ENCODE measurements at places on chromosomes 6 and 20. TPM values are rescaled to one million over a fixed set of nuclear protein-coding genes. Genes with fewer than 3 reads are reported as not detected.
A peak's percentile ranks its signal among the peaks of the same experiment; 100 is the strongest.

Gene C20orf141
- not detected for polyA plus RNA-seq

Gene IRF4
- 6.4 TPM for polyA plus RNA-seq

GRCh38 chr6:85675030-85675819 is 32.5 kb upstream of the SYNCRIP start:
- peak; percentile 38 for DNase-seq

- no peak for DNase-seq
Measured at GRCh38 chr6:44251576-44252524, 4.9 kb downstream of the HSP90AB1 start.

DNA sequence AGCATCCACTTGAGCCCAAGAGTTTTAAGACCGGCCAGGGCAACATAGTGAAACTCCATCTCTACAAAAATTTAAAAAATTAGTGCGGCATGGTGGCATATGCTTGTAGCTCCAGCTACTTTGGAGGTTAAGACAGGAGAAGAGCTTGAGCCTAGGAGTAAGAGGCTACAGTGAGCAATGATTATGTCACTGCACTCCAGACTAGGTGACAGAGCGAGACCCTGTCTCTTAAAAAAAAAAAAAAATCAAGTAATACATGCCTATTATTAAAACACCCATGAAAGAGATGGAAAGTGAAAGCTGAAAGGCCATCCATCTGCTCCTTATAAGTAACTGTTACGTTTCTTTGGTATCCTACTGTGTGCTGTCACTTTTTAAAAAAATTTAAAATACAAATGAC is 66.4 kb downstream of the FKBP5 start:
- DNase-seq: no peak

- DNase-seq: peak; percentile 67
Measured at GRCh38 chr6:33276864-33277662, at the start of gene B3GALT4. TSS of gene B3GALT4 (plus strand) at chr6:33277123. CDS start at chr6:33277420, 297 bp downstream.
